Muscle of leg (tissue), 16 donors: ENCODE measurements at places on chromosomes 1 and 21. TPM values are rescaled to one million over a fixed set of nuclear protein-coding genes. Genes with fewer than 3 reads are reported as not detected.

QSOX1 gene
- 16.0 TPM for total RNA-seq

SELENBP1 gene
- total RNA-seq = 31.2 TPM

RGS18 gene
- 1.1 TPM for total RNA-seq

ATP13A2 gene
- total RNA-seq = 8.8 TPM

SORT1 gene
- total RNA-seq = 11.6 TPM

FCGR2B gene
- 0.22 TPM for total RNA-seq

LCE1F gene
- not detected for total RNA-seq

GPR153 gene
- total RNA-seq = 9.8 TPM

GPR37L1 gene
- total RNA-seq = 0.04 TPM

TNFSF18 gene
- 0.18 TPM for total RNA-seq

RSPH1 gene
- 0.04 TPM for total RNA-seq

PRRX1 gene
- 222 TPM for total RNA-seq

KLHDC9 gene
- total RNA-seq = 1.0 TPM

DONSON gene
- 12.9 TPM for total RNA-seq

MATN1 gene
- total RNA-seq = 0.71 TPM

CRYAA gene
- total RNA-seq = not detected

LHX4 gene
- total RNA-seq = 0.04 TPM

NUF2 gene
- total RNA-seq = 10.1 TPM
